ENCODE measurements at places on chromosomes 3 and 15. TPM values are rescaled to one million over a fixed set of nuclear protein-coding genes. Genes with fewer than 3 reads are reported as not detected.

The MST1R gene
- total RNA-seq, result 1.7 TPM

The CLDN18 gene
- total RNA-seq, result not detected

The NUP210 gene
- 0.33 TPM for total RNA-seq

The RPP25 gene
- total RNA-seq, result 27.0 TPM

The ALPK3 gene
- 30.7 TPM for total RNA-seq

The EPHB1 gene
- total RNA-seq, result 0.67 TPM

The TIMP4 gene
- total RNA-seq, result 0.98 TPM

The PPIP5K1 gene
- 22.0 TPM for total RNA-seq

The TGM5 gene
- total RNA-seq, result not detected

The ROPN1 gene
- total RNA-seq, result not detected

The ACOX2 gene
- total RNA-seq, result not detected

The TERC gene
- 146 TPM for total RNA-seq

The CFAP20DC gene
- 3.3 TPM for total RNA-seq

The HDAC11 gene
- 6.1 TPM for total RNA-seq

The HRG gene
- total RNA-seq, result not detected

The GRK7 gene
- not detected for total RNA-seq

The PYGO1 gene
- 0.53 TPM for total RNA-seq
